ENCODE measurements at places on chromosomes 2 and 18.

DNA sequence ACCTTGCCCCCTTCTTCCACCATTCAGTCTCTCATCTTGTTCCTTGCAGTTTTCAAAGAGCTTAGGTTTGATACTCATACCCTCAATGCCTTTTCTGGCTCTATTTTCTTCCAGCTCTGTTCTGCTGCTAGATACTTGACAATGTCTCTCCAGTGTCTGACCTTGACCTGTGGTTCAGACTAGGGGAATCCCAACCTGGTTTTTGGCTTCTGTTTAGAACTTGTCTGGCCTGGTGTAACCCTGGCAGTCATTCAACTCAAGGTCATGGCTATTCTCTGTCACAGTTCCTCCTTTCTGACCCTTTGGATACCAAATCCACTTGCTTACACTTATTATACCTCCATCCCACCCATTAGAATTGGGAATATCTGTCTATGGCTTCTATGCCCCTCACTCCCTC lies 31.8 kb upstream of the IMP4 start:
- no peak for DNase-seq

DNA sequence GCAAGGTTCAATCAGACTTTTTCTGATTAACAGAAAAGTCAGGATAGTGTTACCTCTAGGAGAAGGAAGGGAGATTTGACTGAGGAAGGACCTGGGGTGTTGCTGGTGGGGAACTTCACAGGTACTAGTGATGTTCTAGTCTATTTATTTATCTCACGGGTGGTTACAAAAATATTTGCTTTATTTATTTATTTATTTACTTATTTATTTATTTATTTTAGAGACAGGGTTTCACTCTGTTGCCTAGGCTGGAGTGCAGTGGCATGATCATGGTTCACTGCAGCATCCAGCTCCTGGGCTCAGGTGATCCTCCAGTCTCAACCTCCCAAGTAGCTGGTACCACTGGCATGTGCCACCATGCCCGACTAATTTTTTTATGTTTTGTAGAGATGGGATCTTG lies 105.4 kb downstream of the MCFD2 start:
- no peak for DNase-seq

DNA sequence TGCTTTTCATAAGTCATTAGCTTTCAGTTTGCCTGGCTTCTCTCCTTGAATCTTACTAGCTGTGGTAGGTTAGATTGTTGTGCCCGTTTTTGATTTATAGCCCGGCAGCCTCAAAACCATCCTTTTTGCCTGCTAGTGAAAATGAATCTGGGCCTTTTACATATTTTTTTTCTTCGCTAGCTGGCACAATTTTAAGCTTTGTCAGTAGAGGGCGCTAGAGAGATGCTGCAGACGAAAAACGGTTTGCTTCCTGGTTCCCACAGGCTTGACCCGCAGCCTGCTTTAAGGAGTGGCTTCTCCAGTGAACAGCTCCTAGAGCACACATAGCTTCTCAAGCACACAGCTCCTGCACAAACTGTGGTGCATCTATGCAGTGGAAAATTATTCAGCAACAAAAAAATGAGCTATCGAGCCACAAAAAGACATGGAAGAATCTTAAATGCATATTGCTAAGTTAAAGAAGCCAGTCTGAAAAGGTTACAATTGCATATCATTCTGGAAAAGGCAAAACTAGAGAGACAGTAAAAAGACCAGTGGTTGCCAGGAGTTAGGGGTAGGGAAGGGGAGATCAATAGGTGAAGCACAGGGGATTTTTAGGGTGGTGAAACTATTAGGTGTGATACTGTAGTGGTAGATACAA lies 47.9 kb downstream of the E2F6 start:
- no peak for DNase-seq

DNA sequence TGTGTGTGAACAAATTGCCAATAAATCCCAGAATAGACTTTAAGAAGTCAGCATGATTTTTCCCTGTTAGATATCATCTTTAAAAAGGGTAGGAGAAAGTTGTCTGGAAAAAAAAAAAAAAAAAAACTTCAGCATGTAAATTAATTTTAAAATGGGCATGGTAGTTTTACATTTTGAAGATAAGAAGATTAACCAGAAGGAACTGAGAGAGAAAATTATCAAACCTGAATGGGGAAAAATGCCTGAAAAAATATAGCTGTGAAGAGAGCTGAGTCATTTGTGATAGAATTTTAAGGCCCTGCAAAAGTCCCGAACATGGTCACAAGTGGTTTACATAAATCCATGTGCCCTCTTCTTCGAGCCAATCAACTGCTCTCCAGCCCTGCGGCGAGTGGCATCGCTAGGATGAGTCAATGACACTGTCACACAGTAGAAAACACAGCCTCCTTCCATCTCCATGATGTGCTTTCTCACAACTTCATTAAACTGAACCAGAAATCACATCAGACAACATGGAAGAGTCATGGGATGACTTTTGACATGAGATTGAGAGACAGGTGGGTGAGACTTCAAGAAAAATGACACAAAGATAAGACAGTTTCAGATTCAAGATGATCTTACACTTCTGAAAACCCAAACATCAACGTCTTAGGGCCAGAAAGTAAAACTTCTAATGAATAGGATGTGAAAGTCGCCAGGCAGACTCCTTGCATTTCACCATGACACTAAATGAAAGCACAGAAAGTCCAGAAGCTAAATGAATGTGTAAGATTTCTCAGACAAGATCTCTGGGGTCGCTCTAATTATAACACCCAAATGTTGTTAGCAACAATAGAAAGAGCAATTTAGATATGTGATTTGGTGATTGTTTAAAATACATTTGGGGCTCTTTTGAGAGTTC lies 273.0 kb upstream of the ID2 start:
- DNase-seq = peak; percentile 53

- no peak for DNase-seq
These were observed 108.2 kb downstream of the ZNF516 start for GRCh38 chr18:76386886-76387285.

- no peak for DNase-seq
These were observed 293.6 kb upstream of the THUMPD2 start for GRCh38 chr2:40072442-40073232.

DNA sequence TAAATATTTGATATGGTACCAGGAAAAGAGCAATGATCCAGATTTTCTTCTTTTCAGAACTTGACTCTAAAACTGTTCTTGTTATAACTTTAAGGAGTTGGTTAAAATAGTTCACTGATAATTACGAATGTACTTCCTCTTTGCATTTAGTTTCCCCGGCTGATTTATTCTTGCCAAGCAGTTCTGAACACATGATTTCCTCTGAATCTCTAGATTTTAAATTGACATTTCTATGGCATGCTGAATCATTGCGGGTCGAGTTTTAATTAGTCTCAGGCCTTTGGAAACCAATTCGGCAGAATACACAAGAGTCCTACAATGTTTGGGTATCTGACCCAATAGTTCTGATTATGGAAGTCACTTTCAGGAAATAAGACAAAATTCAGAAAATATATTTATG lies 37.3 kb upstream of the DNAH7 start:
- no peak for DNase-seq

GRCh38 chr2:15764683-15765011 lies 173.0 kb downstream of the DDX1 start:
- DNase-seq = no peak

- no peak for DNase-seq
These were observed 105.5 kb upstream of the RNF152 start for GRCh38 chr18:61998335-61998734.

DNA sequence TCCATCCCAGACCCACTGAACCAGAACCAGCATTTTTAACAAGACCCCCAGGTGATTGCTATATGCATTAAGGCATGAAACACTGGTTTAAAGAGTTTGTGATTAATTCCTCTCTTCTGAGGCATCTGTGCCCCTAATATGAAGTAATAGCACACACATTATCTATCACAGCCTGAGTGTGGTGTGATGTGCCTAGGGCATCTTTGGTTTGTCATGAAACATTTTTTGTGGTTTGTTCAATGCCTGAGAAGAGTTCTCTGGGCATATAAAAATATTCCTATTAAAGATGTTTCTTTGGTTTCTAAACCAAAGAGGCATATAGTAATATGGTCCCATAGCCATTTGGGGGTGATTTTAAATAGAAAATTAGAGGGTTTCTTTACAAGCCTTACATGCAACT lies 221.7 kb upstream of the SPOPL start:
- no peak for DNase-seq

DNA sequence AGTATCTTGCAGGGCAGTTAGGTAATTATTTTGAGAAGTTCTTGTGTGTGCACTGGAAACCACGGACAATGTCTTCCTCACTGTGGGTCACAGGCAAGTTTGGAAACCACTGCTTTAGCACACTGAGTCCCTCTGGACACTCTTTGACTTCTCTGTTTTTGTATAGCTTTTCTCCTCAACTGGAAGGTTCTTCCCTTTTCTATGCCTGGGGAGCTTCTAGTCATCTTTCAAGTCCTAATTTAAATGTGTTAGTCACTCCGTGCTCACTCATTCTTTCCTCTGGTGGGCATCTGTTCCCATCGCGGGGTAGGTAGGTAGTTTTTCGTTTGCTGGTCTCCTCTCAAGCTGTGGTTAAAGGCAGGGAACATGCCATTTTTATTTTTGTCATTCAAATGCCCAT lies 32.1 kb downstream of the E2F6 start:
- peak; percentile 13 for DNase-seq

DNA sequence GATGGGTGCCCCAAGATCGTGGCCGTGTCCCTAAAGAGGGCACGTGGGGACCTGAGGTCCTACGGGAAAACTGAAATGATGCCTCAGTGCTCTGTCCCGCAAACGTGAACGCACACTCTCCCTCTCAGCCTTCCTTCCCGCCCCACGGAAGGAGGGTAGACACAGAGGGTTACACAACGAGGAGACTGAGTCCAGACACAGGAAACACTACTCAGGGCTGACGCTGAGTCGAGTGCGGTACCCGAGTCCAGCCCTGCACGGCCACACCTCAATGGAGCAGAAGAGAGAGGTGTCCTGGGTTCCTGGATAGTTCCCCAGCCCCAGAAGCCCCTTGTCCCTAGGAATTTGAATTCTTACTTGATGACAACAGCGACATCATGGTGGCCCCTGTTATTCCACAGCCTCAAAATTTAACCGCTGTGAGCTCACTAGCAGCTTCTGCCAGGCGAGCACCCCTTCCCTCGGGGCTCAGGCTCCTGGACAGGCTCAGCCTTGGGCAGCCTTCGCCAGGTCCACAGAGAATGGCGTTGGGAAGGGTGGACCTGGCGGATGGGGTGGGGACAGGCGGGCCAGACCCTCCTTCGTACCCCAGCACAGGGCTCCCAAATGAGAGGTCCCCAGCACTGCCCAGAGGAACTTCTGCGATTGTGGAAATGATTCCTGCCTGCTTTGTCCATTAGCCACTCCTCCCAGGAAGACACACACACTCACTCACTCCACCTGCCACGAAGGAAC lies 980 bp upstream of the RNPEPL1 start:
- DNase-seq = peak; percentile 34

- no peak for DNase-seq
These were observed 11.7 kb downstream of the CCBE1 start for GRCh38 chr18:59685501-59685900.

GRCh38 chr2:60094450-60094929 lies 459.0 kb downstream of the BCL11A start:
- DNase-seq = no peak

DNA sequence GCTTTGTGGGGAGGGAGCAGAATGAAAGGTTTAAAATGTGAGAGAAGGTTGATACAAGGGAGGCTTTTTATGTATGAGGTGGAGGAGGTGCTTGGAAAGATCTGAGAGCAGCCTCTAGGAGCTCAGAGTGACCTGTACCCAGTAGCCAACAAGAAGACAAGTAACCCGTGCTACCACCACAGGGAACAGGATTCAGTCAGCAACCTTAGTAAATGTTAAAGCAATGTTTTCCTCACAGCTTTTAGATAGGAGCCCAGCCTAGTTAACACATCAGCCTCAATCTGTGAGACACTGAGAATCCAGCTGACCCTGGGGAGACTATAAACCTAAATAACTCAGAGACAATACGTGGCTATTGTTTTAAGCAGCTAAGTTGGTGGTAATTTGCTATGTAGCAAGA lies 194.9 kb upstream of the NT5C1B start:
- no peak for DNase-seq

GRCh38 chr18:42052122-42052708 lies 97.2 kb downstream of the PIK3C3 start:
- no peak for DNase-seq

- DNase-seq = peak; percentile 11
These were observed 777 bp downstream of the GALNT3 start for GRCh38 chr2:165793161-165793778.

DNA sequence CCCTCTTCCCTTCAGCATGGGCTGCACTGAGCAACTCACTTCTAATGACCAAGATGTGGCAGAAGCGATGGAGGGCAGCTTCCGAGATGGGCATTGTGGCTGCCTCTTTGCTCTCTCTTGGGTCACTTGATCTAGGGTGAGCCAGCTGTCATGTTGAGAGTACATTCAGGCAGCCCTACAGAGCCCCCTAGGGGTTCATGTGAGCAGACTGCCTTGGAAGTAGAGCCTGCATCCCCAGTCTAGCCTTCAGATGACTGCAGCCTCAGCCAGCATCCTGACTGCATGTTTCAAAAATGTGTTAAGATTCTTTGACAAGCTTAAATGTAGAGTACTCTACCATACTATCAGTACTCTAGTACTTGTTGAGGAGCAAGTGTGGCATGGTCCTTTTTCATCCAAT lies 143.9 kb downstream of the NCK2 start:
- peak; percentile 32 for DNase-seq

GRCh38 chr2:2577407-2577831 lies 246.3 kb upstream of the MYT1L start:
- DNase-seq = no peak

- DNase-seq = peak; percentile 7
These were observed 140.7 kb downstream of the RNF144A start for GRCh38 chr2:7057865-7058400.

- no peak for DNase-seq
These were observed 571.2 kb downstream of the ZEB2 start for GRCh38 chr2:143948710-143949109.

DNA sequence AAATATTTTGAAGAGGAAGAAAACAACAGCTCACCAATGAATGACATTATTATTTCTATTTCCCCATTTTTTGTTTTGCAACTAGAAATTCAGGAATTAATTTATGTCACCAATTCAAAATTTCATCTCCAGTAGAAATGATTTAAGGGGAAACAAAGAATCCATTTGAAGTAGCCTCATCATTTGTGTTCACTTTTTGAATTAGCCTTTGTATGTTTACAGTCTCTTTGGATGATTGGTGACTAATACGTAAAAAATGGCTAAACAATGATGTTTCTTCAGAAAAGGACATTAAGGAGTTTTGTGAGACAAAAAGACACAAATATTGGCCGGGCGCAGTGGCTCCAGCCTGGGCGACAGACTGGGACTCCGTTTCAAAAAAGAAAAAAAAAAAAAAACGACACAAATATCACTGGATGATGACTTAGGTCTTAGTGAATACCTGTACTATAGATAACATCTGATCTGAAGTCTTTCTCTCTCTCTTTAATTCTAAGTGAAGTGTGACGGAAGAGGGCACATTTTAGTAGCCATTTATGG lies 313.2 kb downstream of the PIK3C3 start:
- no peak for DNase-seq

DNA sequence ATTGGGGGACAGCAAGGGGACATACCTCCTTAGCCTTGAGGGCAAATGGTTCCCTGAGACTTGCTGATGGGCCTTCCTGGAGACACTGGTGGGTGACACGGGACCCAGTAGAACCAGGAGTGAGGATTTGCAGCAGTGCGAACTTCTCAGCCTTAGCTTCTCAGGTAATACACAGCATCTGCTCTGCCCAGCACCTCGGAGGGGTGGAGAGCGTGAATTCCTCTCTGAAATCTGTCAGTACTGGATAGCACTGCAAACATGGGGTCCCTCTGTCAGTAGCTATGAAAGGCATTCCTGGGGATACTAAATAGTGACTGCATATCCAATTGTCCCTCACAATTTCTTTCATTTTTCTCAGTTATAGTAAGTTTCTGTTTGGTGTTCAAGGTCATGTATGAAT lies 151.7 kb downstream of the GBX2 start:
- no peak for DNase-seq

Measured in activated naive CD8-positive, alpha-beta T cell treated with anti-CD3 and anti-CD28 coated beads, Interleukin-2, amount 50 U/mL, for 24 hours (primary cell).